ENCODE measurements at places on chromosomes 1 and 21.

DNA sequence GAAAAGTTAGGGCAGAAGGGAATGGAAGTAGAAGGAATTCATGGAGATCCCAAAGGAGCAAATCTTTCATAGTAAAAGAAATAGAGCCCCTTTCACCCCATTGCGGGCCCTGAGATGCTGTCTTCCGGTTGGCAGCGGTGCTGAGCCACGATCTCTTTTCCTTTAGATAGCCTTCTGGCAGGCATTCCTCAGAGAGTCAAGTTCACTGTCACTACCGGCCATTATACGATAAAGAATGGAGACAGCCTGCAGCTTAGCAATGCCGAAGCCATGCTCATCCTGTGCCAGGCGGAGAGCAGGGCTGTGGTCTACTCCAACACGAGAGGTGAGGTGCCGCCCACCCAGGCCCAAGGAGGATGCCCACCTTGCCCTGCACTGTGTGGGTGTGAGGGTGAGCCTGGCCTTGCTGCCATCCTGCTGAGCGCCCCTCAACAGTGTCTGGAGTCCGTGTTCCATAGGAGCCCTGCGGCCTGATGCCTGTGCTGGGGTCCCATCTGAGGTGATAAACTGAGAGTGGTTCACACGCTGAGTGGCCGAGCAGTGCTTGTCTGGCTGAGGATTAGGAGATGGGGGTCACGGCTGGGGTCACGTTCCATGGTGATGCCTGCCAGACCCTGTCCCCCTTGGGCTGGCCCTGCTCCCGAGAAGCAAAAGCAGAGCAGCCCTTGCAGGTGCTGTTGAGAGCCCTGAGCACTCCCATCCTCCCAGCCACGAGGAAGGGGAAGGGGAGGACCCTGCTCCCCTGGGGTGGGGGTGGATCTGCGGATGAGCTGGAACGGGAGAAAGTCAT is 20.4 kb upstream of the PWP2 start:
- no peak for DNase-seq

GRCh38 chr1:207059881-207060280 is 6.8 kb downstream of the PFKFB2 start:
- DNase-seq: no peak

DNA sequence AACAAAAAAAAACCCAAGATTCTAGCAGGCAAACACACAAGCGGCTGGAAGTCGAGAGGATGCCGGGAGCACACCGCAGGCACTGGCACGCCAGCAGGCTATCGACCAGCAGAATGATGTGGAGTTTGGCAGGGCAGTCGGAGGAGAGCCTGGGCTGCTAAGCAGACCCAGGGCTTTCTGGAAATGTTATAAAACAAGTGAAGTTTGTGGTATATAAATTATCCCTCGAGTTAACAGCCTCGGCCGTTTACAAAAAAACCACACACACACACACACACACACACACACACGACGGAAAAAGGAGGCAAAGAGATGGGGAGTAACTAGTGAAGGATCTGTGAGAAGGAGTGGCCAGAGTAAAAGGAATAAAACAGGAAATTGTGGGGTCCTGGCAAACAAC is 87.2 kb upstream of the IVNS1ABP start:
- no peak for DNase-seq

- no peak for DNase-seq
These were observed 90.2 kb downstream of the TGFBR3 start for GRCh38 chr1:91795591-91796389.

DNA sequence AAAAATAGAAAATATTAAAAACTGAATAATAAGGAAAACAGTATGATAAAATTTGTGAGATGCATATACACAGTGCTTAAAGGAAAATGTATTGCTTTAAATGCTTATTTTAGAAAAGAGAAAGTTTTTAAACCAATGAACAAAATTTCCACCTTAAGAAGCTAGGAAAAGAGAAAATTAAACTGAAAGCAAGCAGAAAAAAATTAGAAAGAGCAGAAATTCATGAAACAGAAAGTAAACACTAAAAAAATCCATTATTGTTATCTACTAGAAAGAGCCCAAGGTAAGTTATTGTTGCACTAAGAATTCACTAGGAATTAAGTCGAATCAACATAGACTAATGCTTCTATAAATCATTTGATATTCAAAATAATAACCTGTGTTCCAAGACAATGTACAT is 67.7 kb downstream of the PIK3R3 start:
- DNase-seq: no peak

DNA sequence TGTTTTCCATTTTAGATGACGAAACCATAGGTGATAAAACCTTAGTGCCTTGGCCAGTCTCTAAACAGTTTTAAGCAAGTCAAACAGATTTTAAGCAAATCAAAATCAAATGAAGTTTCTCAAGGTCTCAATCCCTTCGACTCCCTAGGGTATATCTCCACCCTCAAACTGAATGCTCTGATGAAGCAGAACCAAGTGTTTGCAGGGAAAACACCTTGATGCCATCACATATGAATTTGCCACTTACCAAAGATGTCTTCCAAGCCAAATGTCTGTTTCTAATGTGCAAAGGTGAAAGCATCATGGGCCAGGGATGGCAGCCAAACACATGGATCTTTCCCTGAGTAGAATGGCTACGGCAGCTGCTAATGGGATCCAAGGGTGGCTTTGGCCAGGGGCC is 116.4 kb upstream of the COP1 start:
- DNase-seq: no peak

GRCh38 chr1:104905322-104905721 is 1155.6 kb downstream of the AMY1C start:
- no peak for DNase-seq

DNA sequence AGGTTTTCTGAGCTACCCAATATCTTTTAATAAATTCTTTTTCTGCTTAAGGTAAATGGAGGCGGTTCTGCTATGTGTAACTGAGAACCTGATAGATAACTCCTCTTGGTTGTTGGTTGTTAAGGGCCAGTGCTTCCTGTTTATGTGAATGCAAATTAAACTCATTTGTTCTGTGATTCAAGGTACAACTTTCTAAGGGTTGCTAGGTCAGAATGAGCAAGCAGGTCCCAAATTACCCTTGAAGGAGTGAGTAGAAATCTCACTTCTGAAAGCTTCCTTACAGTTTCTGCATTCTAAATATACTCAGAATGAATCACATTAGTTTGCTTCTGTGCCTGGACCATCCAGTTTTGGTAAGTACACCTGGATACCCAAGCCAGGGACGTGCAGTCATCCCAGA is 15.5 kb upstream of the FAM78B start:
- DNase-seq: no peak

DNA sequence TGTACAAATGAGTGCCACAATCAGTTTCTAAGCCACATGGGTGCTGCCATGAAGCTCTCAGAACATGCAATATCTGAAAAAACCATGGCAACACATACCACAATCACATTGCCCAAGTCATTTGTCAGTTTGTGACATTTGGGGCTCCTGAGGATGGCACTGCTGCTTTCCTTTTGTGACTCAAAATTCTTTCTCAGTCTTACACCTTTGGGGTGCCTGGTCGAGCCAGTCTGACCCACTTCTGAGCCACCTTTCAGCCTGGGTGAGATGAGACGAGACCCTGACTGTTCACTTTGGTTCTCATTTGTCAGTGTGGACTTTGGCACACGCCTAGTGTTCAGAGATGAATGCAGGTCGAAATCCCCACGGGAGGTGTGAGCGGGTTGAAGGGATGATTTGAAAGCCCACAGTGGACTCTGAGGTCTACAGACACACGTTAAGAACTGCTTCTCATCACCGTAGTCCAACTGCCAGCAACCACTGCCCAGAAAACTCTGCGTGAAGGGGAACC is 8.0 kb downstream of the BATF3 start:
- DNase-seq: no peak

DNA sequence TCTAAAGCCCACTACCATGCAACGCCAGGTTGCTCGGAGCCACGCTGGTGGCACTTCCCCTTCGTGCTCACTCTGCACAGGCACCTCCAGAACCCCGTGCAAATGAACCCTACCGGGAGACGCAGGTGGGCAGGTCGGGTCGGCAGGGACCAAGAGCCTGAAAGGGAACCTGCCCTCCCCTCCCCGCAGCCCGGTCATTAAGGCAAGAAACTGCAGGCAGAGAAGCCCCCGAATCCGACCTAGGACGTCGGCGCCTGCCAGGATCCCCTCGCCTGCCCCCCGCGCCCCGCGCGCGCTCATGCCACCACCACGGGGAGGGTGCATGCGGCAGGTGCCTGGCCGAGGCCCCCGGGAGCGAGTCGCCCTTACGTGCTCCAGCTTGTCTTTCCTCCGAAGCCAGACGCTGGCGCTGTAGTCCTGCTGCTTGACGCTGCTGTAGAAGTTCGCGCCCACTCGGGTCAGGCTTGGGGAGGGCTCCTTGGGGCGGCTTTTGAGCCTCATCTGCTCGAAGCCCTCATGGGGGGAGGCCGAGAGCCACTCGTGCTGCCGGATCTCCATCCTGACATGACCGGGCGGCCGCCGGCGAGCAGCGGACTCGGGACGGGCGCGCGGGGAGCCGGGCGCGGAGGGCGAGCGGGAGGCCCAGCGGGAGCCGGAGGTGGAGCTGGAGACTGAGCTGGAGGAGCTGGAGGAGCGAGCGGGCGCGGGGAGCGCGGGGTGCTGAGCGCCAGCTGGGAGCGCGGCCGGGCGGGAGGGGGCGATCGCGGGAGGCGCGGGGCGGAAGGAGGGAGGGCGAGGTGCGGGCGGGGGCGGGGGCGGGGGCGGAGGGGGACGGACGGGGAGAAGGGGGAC is 552 bp downstream of the PLD5 start:
- peak; percentile 24 for DNase-seq

DNA sequence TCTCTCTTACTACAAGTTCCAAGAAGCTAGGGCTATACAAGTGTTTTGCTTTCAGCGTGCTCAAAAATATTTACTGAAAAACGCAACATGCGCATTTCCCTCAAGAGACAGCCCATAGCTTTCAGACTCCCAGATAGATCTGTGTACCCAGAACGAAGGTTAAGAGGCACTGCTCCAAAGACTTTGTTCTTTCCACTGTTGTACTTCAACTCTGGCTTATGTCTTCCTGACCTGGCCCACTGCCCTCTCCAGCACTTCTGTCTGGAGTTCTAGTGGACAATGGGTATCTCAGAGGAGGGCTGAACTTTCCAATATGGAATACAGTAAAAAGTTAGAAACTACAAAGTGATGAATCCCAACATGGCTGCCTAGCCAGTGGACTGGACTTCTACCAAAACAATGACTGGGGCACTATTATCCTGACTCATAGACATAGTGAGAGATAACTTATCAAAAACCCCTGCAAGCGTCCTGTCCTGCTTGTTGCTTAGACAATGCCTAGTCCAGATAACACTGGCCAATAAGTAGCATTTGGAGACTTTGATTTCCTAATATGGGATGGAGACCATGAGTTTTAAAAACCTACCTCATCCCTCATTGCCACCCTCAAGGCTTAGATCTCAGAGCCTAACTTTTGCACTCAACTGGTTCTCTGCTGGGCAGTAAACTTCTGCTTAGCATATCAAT is 8.8 kb upstream of the ADAR start:
- no peak for DNase-seq

- DNase-seq: no peak
These were observed 658.6 kb downstream of the AMY1C start for GRCh38 chr1:104408268-104408667.

DNA sequence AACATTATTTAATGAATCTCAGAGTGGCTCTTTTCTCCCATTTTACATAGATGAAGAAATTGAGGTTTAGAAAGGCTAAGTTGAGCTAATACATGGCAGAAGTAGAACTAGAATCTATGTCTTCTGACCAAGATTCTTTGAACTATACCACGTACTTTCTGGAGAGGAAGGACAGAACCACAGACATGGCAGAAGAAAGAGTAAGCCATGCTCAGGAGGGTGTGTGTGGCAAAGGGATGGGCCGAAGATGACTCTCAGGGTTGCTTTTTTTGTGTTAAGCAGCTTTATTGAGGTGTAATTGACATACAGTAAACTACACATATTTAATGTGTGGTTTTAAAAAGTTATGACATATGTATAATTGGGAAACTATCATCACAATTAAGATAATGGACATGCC is 69.5 kb downstream of the PEX14 start:
- no peak for DNase-seq

DNA sequence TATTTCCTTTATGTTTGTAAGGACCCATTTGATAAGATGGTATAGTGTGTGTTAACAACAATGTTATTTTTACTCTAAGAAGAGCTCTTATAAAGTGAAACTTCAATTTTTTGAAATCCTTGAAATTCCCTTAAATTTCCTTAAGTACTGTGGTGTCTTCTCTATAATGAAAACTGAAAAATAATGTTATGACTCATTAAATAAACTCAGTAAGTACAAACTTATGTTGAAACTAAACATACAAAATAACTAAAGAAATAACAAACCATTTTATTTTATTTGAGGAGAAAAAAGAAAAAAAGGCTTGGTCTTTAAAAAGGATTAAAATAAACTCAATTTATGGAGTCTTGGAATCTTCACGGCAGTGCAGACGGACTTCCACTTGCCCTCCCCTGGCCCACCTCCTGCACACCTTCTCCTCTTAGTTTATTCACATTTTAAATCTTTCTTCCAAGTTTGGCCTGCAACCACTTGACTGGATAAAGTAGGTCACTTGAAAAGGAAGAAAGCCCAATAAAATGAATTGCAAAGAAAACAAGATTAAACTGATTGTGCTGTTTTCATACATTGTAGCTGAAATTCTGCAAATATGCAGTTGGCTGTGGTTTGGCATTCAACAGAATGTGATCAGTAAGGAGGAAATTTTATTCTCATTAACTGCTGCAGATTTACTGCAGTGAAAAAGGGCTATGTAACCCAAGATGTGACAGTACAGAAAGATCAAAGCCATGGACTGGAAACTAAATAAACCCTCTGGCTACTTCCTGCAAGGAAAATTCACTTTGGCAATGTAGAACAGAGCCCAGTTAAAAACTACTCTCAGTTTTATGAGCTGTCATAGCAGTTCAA is 48.5 kb upstream of the SCYL3 start:
- DNase-seq: no peak

GRCh38 chr1:197810812-197811211 is 35.5 kb upstream of the DENND1B start:
- DNase-seq: no peak

- DNase-seq: no peak
These were observed 277.0 kb upstream of the BRINP3 start for GRCh38 chr1:190754666-190755065.

GRCh38 chr1:208858738-208859137 is 614.6 kb upstream of the PLXNA2 start:
- no peak for DNase-seq

DNA sequence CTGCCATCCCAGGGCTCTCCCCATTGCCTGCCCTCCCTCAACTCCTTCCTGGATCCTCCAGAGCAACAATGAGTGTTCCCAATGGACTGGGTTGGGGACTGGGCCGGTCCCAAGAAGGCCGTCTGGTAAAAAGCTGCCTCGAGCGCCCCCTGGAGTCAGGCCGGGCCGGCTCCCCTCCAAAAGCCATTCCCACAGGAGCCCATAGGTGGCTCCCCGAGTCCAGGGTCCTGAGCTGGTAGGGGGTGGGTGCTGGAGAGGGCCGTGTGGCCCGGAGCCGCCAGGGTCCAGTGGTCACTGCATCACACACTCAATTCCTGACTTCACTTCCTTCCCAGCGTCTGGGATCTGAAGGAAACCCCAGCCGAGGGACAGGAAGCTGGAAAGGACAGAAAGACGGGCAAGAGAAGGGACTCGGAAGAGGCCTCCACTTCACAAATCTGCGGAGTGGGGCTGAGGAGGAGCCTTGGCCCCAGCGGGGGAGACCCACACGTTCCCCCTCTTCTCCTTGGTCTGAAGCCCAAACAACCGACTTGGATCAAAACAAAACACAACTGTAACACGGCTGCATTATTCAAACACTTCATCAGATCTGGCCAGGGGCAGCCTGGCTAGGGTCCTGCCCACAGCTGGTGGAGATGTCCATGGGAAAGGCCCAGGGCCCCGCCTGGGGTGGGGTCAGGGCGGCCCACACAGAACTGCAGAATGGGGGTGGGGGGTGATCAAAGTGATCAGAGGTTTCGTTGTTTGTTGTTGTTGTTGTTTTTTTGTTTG is 10.9 kb upstream of the ALDH4A1 start:
- DNase-seq: peak; percentile 96

Data from HuH-7 (cell line).